ENCODE measurements at places on chromosomes 16 and 17.

GRCh38 chr16:27485811-27486210 lies 63.9 kb downstream of the GTF3C1 start:
- no peak for DNase-seq

- no peak for DNase-seq
Observed at GRCh38 chr16:85667261-85667660, 21.5 kb downstream of the GINS2 start.

DNA sequence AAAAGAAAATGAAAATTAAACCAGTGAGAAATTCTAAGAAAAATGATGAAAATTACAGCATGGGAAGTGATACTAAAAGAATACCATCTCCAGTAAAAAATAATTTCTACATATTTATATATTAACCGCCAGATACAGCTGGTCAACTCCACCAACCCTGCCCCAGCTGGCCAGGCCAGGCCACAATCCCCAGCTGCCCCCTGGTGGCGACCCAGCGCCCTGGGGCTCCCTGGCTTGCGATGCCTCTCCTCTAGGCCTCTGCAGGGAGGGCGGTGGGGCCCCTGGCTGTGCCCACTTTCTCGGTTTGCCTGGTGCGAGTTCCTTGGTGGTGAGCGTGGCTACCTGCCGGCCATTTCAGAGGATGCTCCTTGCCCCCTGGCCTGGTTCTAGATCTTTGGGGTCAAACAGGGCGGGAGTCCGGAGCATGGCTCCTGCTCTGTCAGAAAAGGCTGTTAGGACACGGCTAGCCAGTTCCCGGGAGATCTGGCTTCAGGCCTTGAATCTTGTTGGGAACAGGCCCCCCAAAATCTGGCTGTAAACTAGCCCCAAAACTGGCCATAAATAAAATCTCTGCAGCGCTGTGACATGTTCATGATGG lies 14.5 kb downstream of the GLIS2 start:
- peak; percentile 87 for DNase-seq

GRCh38 chr17:1762233-1762900 lies 507 bp downstream of the SERPINF1 start:
- DNase-seq = peak; percentile 47
